Activated CD4-positive, alpha-beta memory T cell treated with anti-CD3 and anti-CD28 coated beads, Interleukin-2, amount 10 ng/mL, durations not matched to agents 7 days and 5 days (primary cell): ENCODE measurements at places on chromosomes 16 and 17. TPM values are rescaled to one million over a fixed set of nuclear protein-coding genes. Genes with fewer than 3 reads are reported as not detected.

COG1 gene
- total RNA-seq = 32.9 TPM

MFAP4 gene
- total RNA-seq = not detected

KRTAP1-1 gene
- total RNA-seq = not detected

CBLN1 gene
- not detected for total RNA-seq

GP2 gene
- not detected for total RNA-seq

IL21R gene
- 29.5 TPM for total RNA-seq

KCTD13 gene
- total RNA-seq = 34.5 TPM

PPP1R27 gene
- total RNA-seq = not detected

MYH3 gene
- 2.5 TPM for total RNA-seq

TTYH2 gene
- 23.8 TPM for total RNA-seq

SLC16A6 gene
- 10.4 TPM for total RNA-seq

PERCC1 gene
- total RNA-seq = not detected

CBX1 gene
- total RNA-seq = 48.3 TPM

PPL gene
- not detected for total RNA-seq

GUCY2D gene
- not detected for total RNA-seq

MYO1C gene
- 64.8 TPM for total RNA-seq

TPPP3 gene
- not detected for total RNA-seq

MYOCD gene
- total RNA-seq = not detected

RNF135 gene
- 9.2 TPM for total RNA-seq

IL34 gene
- total RNA-seq = not detected

SF3B3 gene
- total RNA-seq = 332 TPM

STX8 gene
- 76.7 TPM for total RNA-seq

C16orf92 gene
- total RNA-seq = not detected

CES1 gene
- 3.4 TPM for total RNA-seq

NPIPA8 gene
- not detected for total RNA-seq

USP43 gene
- 0.25 TPM for total RNA-seq

SULT1A4 gene
- 2.4 TPM for total RNA-seq

TBC1D3C gene
- not detected for total RNA-seq

SHISA9 gene
- total RNA-seq = not detected

TTC19 gene
- 22.7 TPM for total RNA-seq

CARD14 gene
- total RNA-seq = not detected

PYDC1 gene
- not detected for total RNA-seq

COG4 gene
- total RNA-seq = 71.4 TPM

TBC1D3E gene
- total RNA-seq = not detected
